ENCODE measurements at places on chromosomes 1 and 21.

- no peak for DNase-seq
These were observed 28.4 kb downstream of the EXTL2 start for GRCh38 chr1:100866041-100866900.

GRCh38 chr1:11943619-11944018, 9.1 kb downstream of the PLOD1 start:
- no peak for DNase-seq

DNA sequence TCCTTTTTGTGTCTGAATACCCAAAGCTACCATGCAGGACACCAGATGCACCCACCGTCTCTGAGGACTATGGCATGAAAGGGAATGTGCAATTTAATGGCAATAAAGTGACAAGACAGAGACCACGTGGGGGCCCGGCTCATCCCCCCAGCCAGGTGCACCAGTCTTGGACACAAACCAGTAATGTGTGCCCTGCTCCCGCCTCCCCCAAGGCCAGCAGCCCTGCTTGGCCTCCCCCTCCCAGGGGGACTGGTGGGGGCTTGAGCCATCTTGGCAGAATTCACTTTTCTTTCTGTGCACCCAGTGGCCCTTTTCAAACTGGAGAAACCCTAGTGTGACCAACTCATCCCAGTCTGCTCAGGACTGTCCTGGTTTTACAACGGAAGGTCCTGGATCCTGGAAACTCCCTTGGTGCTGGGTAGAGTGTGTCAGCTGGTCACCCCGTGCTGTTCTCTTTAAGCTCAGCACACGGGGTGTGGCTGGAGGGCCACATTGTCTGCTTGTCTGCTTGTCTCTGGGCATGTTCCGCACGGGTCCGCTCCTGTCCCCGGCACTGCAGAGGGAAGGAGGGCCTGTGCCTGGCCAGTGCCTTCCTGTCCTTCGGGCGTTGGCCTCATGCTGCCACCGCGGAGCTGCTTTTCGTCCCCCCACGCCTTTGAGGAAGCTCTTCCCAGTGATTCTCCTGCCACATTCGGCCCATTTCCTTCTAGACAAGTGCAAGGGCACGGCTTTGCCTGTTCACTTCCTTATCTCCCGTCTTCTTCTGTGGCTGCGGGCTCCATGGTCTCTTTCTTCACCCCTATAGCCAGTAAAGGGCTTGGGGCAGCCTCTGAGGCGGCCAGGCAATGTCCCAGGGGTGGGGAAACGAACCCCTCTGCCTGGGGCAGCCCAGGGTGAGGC, 45.8 kb upstream of the TTC34 start:
- peak; percentile 21 for DNase-seq

DNA sequence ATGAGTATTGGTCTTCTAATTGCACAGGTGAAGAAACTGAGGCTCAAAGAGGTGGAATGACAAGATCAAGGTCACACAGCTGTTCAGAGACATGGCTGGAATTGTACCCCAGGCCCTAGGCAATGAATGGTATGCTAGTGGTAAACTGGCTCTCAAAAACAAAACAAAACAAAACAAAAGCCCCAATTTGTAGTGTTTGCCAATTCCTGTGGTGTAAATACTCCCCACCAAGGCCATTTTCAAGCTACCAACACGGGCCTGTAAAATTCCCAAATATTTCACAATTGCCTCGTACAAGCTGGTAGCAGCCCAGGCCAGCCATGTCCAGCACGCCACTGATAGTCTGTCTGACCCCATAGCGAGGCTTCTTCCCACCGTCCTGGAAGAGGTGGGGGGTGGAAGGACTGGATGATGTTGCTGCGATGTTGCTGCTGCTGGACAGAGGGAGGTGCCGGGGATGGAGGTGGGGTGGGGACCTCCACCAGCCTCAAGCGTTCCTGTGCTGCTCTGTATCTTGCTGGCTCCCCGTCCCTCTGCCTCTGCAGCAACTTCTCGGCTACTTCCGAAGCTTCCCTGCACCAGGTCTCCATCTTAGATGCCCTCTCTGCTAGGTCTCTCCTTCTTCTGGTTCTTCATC, 62.2 kb upstream of the RUNX3 start:
- DNase-seq = no peak

DNA sequence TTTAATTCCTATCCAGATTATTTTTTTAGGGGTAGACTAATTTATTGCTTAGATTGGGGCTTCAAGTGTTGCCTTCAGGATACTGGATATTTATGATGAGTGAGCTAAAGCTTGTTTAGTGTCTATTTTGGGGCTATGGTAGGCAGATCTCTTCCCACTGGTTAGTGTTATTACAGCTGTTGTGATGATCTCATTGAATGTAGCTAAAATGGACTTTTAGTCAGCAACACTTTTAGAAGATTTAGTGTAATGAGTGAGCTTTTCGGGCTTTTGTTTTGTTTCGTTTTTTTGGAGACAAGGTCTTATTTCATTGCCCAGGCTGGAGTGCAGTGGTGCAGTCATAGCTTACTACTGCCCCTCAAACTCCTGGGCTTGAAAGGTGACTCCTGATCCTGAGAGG, 14.2 kb downstream of the THRAP3 start:
- DNase-seq = no peak

DNA sequence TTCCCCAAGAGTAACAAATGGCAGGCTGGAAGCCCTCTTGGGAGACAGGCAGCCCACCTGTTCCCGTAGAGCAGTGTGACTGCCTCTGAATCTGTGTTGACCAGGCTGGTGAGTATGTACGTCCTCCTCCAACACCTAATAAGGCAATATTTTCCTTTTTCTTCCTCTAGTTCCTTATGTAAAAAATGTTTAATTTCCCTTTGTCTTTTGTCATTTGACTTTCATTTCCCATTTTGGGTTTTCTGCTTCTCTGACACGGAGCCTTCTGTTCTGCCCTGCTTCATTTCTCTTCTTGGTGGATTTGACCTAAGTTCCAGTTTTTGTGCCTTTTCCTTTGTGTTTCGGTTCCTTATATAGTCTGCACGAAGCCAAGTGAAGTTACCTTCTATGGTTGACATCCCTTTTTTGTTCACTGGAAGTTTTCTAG, 65.8 kb upstream of the ATF3 start:
- no peak for DNase-seq

DNA sequence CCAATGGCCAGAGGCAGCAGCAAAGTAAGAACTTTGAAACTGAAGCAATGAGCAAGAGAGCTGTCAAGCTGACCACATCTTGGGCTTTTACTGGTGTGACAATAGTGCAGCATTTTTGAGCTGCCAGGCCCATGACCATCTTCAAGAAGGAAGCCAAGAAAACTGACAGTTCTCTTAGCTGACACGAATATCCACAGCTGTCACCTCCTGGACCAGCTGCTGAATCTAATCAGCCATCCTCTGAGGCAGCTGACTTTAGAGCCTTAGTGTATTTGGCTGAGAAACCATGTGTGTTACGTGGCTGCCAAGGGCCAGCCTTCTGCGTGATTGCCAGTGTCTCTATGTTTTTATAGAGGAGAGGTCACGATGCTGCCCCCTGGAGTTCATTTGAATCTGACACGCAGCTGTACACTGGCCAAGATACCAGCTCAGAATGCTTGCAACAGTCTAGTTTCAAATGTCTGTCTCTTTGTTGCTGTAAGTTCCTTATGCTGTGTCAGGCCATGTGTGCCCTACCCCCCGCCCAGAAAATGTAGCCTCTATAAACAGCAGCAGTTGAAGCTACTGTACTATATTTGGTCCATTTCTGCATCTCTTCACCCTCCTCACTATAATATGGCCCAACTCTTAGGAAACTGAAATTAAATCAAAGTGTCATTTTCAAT, 39.7 kb downstream of the PALMD start:
- peak; percentile 74 for DNase-seq

GRCh38 chr1:109846846-109847245, 63.8 kb upstream of the CSF1 start:
- DNase-seq = no peak

GRCh38 chr21:37385179-37385765, 18.7 kb downstream of the DYRK1A start:
- no peak for DNase-seq

DNA sequence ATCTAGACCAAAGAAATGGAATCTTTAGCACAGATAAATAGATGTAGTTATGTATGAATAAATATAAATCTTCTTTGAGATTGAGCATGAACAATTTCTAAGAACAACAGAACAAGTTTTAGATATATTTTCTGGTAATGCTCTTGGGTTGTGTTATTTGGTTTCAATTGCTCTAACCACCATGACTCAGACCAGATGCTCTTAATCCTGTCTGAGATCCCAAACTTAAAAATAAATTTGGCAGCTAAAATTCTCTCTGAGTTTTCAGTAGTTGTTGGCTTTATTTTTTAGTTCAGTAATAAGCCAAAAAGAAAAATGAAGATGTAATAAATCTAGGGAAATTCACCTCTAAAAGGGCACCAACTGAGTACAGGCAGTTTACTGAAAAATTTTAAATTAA, 1693.4 kb downstream of the NCAM2 start:
- no peak for DNase-seq

Measured in colonic mucosa (tissue), 4 donors.